ENCODE measurements at places on chromosomes 11 and 22.

DNA sequence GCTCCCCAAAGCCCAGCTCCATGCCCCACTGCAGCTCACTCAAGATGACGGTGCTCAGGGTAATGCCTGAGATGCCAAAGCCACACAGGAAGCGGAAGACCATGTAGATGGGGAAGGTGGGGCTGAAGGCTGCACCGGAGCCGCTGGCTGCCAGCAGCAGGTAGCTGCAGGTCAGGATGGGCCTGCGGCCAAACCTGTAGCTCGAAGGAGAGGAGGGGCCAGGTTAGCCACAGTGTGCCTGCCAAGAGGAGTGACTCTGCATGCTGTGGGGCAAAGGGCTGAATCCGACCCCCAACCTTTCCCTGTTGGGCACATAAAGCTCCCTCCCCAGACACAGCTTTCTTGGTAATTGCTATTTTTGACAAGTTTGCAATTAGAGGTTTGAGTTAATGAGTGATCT is 14.9 kb upstream of the SLC22A6 start:
- DNase-seq, result no peak

DNA sequence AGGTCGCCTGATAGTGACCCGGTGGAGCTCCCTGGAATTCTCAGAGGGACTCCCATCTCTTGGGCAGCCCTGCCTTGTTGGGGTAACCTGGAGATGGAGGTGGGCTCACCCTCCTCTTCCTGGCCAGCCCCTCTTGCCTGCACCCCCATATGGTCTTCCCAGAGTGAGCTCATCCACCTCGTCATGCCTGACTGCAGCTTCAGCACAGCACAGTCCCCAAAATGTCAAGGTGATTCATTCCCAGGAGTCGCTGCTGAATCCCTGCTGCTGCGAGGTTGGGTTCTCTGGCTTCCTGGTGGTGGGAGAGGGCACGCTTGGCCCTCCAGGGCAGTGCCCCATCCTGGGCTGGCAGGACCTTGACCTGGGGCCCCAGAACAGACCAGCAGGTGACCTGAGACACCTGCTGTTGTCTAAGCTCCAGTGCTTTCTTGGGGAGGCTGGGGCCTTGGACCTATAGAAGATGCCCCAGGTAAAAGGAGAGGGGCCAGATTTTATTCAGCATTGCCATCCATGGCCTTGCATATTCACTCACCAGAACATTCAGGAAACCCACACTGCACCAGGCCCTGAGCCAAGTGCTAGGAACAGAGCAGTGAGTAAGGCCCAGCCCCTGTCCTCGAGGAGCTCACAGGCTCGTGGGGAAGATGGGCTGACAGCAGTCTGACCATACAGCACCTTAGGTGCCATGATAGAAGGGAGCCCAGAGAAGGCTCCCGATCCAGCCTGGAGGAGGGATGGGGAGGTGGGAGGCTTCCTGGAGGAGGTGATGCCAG is 72.9 kb downstream of the CACNA1I start:
- DNase-seq, result no peak

- DNase-seq, result no peak
Observed at GRCh38 chr11:101456812-101457211, 127.0 kb downstream of the TRPC6 start.

DNA sequence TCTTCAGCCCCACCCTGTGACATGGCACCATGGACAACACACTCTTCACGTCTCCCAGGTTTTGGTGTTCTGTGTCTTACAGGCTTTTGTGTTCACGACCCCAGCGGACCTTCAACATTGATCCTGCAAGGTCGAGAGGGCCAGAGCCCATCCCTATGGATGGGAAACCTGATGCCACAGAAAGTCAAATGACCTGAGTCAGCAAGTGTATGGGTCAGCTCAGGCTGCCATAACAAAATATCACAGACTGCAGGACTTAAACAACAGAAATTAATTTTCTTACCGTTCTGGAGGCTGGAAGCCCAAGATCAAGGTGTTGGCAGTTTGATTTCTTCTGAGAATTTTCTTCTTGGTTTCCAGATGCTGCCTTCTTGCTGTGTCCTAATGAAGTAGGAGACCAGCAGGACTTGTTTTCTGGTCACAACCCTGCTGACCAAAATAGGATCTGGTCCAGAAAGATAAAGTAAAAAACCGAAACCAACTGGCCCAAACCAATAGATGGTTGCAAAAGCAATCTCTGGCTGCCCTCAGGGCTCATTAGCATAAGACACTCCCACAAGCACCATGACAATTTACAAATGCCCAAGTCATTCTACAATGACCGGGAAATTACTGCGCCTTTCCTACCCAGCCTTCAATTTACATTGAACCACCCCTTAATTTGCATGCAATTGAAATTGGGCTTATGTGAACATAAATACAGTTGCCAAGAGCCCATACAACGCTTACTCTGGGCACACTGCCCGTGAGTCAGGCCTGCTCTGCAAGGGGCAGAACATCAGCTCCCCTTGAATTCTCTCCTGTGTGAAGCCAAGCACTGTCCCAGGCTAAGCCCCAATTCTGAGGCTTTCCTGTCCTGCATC is 113.9 kb downstream of the RPS6KA4 start:
- no peak for DNase-seq

- no peak for DNase-seq
Observed at GRCh38 chr11:128379587-128380580, 207.5 kb downstream of the ETS1 start.

DNA sequence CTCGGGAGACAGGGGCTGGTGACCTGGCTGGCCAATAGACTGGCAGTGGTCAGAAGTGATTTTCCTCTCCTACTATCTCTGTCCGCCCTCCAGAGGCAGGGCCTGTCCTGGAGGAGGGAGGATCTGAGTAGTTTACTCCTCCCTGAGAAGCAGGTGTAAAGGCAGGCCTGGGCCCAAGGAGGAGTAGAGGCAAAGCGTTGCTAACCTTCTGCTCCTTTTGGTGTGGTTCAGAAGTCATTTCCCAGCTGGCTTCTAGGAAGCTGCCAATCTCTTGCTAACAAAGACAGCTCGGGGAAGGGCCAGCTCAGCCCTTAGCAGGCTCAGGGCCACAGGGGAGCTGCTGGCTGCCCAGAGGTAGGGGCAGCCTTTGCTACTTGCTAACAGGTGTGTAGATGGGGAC is 151.1 kb upstream of the NECTIN1 start:
- no peak for DNase-seq

- no peak for DNase-seq
Observed at GRCh38 chr11:35179466-35180135, 40.6 kb downstream of the CD44 start.

DNA sequence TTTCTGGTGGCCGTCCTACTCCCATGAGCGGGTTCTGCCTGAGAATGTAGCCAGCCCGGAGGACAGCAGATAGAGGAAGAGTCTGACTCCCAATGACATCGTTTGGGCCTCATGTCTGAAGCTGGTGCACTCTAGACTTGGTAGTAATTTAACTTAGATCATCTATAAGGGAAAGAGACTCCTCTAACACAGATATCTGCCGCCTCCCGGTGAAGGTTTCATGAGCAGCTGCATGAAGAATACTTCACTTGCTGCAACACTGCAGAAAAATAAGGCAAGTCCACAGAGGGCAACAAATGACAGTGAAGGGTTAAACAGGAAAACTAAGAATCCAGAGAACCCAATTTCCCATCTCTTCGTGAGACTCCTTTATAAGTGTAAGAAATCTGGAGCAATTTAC is 5.9 kb upstream of the ARL2 start:
- no peak for DNase-seq

DNA sequence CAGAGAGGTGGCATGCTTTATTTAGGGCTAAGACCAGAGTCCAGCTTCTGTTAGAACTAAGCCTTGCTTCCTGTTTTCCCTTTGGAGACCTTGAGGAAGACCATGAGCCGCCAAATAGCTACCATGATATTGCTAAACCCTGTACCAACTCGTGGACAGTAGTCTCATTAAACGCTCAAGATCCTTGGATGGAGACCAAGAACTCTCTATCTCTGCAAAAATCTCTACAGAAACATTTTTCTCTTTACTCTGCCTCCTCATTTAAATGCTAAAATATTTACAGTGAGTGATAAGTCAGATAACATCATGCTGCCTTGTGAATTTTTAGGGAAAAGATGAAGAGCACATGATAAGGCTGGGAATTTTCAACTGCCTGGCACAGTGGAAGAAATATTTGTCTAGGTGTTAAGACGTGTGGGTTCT is 197.8 kb downstream of the MAML2 start:
- DNase-seq, result no peak

DNA sequence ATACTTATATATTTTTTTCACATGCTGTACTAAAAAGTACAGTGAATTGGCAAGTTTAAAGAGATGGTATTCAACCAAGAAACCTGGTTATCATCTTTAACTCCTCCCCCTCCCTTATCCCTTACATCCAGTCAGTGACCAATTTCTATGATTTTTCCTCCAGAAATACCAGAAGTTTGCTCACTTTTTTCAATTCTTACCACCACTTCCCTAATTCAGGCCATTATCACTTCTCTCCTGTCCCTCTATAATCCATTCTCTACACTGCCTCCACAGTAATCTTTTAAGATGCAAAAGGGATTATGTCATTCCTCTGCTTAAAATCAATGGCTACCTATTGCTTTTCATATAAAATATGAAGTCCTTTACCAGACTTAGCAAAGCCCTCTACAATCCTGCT is 62.8 kb downstream of the CEP57 start:
- DNase-seq, result no peak

Data from cerebellar cortex (tissue), 1 donor.